Stimulated activated CD8-positive, alpha-beta memory T cell treated with anti-CD3 and anti-CD28 coated beads, Interleukin-15, amount 100 ng/mL, for 1 hour (primary cell): ENCODE measurements at places on chromosomes 5 and 9.

- DNase-seq, result no peak
Measured at GRCh38 chr9:120662513-120662912, 51.8 kb downstream of the MEGF9 start.

- no peak for DNase-seq
Measured at GRCh38 chr9:103804077-103804735, 289.9 kb upstream of the SMC2 start.

DNA sequence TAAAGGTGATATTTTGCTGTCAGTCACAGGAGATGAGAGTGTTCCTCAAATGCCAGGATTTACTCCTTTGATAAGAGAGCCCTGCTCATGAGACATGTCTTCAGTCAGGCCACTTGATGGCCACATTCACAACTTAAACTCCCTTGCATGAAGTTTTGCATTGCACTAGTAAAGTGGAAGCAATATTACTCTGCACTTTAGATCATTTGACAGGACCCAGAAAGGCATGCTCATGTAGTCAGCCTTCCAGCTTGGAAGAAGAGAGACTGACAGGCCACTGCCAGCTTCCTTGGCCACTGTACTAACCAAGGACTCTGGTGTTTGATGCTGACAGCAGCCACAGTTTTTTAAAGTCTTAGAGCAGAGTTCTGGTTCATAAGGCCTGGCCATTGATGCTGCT lies 42.6 kb downstream of the NPR3 start:
- DNase-seq, result no peak

GRCh38 chr9:105273731-105274130 lies 29.3 kb downstream of the SLC44A1 start:
- no peak for DNase-seq

DNA sequence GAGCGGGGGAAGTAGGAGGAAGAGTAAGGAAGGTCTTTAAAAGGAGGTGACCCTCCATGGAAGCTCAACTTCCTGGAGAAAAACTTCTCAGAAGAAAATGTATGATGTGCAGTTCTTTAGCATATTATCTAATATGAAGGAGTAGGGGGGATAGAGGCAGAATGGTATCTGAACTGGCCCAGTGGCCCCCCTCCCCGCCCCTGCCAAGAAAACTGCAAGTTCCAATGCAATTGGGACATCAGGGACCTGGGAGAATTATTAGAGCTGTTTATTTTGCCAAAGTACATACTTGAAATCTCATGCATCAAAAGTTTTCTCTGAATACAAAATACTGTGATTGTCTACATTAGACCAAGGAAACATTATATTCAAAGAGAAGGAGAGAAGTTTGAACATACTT lies 40.6 kb upstream of the GAS1 start:
- DNase-seq, result no peak

- no peak for DNase-seq
Measured at GRCh38 chr5:148923023-148923422, 96.6 kb downstream of the ADRB2 start.

DNA sequence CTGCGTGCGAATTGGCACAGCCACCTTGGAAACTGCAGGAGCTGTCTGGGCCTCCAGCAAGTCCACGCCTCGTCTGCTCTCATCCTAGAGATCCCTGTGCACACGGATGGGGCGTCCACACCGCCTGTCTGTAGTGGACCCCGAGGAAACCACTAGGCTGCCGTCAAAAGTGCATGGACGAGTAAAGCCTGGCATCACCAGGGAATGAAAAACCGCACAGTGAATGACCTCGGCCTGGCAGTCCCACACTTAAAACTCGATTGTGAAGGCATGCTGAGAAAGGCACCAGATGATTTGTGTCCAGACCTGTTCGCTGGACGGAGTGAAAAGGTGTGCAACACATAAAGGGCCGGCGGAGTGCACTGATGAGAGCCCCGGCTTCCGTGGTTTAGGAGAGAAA lies 50.8 kb downstream of the MRPL36 start:
- no peak for DNase-seq

- DNase-seq, result no peak
Measured at GRCh38 chr5:145887976-145888574, 15.3 kb upstream of the GRXCR2 start.

DNA sequence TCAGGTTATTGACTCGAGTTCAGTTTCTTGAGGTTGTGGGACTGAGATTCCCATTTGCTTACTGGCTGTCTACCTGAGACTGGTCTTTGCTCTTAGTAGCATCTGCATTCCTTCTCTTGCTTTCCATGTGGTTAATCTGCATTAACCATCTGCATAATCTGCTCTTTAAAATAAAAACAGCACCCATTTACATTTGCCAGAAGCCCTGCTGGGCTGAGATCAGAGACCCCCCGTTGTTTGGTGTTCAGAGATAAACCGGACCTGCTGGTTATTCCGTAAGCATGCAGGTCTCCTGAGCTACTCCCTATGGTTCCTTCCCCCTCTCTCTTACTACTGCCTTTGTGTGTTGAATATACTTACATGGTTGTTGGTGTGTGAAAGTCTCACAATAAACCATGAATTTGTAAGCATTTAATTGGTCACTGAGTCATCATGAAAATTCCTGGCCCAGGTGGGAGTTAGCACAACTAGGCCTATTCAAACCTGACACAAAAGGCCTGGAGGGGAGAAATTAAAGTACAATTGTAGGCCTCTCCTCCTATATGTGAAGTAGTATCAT lies 396.7 kb downstream of the MRPS30 start:
- DNase-seq, result no peak

DNA sequence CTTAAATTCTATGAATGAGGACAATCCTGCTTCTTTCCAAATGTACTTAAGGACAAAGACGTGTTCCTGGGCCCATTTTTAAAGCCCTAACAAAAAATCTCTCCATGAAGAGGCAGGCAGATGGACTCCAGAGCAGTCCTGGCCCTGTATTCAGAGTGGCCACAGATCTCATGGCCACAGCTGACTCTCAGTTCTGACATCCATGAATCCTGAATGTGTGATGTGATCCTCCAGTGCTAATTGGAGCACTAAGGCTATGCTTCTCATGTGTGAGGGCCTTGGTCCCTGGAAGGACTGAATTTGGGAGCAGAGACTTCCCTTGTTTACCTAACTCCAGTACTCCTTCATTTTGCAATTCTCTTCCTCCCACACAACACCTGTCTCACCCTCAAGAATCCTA lies 373.0 kb downstream of the AGTPBP1 start:
- no peak for DNase-seq

DNA sequence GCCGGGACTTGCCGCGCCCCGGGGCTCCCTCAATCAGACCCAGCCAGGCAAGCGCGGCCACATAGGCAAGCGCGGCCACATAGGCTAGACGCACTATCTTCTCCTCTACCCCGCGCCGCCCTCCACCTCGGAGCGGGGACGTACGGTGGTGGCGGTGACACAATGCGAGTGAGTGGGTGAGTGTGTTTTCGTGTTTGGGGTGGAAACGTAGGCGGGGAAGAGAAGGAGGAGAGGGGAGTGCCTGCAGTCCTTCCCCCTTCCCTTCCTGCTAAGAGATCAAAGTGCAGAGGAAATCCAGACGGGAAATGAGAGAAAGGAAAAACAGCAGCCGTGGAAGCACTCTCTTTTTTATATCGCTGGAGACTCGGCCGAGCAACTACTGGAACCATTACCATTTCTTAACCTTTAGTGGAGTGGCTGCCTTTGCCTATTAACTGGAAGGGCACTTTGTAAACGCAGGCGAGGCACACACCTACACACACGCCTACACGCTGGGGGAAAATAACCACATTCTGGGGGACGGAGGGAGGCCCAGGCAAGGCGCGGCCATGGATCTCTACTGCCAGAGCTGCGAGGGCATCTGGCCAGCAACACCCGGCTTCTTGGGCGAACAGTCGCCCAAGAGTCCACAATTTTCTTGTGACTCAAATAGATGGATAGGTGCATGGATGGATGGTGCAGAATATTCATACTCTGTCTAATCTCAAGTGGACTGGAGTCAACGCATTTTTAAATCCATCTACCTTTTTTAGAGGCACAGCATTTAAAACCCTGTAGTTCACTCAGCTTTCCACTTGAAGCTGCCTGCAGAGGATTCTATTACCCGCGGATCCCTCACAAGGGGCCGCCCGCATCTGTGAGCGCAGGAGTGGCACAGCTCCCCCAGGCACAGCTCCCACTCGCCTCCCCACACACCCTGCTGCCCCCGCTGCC lies 2.1 kb downstream of the EDIL3 start:
- no peak for DNase-seq

GRCh38 chr5:96474073-96474472 lies 41.0 kb upstream of the PCSK1 start:
- DNase-seq, result no peak

DNA sequence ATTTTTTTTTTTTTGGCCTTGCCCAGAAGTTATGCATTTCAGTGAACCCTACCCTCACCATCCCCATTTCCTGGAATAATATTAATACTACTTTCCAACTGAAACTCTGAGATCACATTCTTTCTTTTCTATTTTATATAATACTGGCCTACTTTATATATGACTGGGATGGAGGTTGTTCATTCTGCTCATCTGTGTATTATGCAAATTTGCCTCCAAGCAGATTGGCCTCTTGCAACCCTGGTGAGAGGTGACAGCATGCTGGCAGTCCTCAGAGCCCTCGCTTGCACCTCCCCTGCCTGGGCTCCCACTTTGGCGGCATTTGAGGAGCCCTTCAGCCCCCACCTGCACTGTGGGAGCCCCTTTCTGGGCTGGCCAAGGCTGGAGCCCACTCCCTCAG lies 35.4 kb downstream of the CDKN2A start:
- no peak for DNase-seq

DNA sequence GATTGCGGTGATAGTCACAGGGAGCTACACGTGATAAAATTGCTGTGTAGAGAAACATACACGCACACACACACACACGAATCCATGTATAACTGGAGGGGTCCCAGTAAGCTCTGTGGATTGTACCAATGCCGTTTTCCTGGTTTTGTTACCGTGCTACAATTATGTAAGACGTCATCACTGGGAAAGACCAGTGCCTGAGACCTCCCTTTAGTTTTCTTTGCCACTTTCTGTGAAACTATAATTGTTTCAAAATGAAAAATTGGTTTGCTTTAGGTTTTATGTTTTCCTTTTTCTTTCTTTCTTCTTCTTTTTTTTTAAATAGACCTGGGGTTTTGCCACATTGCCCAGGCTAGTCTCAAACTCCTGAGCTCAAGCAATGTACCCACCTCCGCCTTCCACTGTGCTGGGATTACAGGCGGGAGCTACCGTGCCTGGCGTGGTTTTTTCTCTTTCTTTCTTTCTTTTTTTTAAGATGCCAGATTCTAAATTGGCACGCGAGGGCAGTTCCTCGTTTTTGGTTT lies 21.3 kb downstream of the OR2V2 start:
- DNase-seq, result no peak

DNA sequence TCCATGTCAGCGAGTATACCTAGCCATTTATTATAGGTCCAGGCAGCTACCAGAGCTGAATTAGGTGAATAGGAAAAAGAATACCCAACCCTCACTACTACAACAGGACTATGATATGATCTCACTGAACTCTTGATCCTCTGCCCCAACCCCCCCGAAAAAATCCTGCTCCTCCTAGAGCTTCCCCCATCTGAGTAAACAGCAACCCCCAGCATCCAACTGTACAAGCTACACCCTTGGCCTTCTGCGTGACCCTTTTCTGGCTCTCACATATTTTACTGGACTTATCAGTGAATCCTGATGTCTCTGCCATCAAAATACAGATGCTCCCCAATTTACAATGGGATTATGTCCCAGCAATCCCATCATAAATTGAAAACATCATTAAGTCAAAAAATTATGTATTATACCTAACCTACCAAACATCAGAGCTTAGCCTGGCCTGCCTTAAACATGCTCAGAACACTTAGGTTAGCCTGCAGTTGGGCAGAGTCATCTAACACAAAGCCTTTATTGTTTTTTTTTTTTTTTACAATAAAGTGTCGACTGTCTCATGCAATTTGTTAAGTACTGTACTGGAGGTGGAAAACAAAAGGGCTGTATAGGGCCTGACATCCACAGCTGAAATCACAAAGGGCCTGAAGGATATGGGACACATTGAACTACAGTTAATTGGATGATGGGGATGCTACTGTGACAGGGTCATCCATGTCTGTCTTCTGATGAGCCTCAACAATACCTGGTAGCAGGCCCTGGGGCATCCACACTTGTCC lies 128.9 kb upstream of the ERCC6L2 start:
- DNase-seq, result no peak

DNA sequence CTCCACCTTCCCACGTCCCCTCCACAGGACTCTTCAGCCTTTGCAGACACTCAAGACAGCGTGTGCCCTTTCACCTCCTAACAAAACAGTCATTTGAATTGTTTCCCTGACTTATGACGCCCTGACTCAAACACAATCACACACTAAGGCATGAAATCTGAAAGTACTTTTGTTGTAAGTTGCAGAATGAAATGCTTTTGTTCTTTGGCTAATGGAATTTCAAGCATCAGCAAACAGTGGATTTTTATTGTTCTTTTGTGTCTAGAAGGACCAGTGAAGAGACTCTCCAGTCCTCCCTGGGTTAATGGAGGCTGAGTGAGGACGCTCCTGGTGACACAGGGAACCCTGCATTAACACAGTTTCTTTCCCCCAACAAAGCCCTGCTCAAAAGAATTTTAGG lies 380.1 kb downstream of the CTNND2 start:
- DNase-seq, result no peak

DNA sequence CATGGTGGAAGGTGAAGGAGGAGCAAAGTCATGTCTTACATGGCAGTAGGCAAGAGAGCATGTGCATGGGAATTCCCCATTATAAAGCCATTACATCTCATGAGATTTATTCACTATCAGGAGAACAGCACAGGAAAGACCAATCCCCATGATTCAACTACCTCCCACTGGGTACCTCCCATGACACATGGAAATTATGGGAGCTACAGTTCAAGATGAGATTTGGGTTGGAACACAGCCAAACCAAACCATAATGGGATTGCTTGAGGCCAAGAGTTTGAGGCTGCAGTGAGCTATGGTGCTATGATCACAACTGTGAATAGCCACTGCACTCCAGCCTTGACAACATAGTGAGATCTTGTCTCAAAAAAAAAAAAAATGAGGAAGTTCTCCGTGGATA lies 581.8 kb downstream of the TAF11L14 start:
- no peak for DNase-seq

GRCh38 chr5:83528439-83528769 lies 56.9 kb downstream of the VCAN start:
- no peak for DNase-seq

GRCh38 chr9:106218854-106219253 lies 524.5 kb downstream of the TMEM38B start:
- no peak for DNase-seq

GRCh38 chr9:90698871-90699440 lies 56.3 kb upstream of the DIRAS2 start:
- no peak for DNase-seq

- no peak for DNase-seq
Measured at GRCh38 chr5:39376293-39376714, 12.0 kb upstream of the C9 start.

DNA sequence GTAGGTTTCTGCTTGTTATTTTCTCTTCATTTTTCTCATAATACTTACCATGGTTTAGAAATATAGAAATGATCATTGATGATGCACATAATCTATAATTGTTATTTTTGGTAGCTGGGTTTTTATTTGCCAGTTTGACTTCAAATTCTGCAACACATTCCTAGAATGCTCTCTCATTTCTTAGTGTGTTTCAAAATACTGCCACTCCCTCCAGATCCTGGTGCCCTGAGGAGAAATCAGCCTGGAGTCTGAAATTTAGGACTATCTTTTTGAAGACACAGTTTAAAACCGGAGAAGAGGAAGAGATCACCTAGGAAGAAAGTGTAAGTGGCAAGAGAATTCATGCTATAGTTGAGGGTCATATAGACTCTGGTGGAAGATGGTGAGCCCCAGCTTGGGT lies 57.5 kb downstream of the TAF11L14 start:
- DNase-seq, result no peak

GRCh38 chr5:144469106-144469505 lies 298.4 kb downstream of the KCTD16 start:
- DNase-seq, result no peak

- no peak for DNase-seq
Measured at GRCh38 chr5:149227168-149227826, 44.4 kb upstream of the AFAP1L1 start.
